Natural killer cell (primary cell): ENCODE measurements at places on chromosomes 1 and 21. TPM values are rescaled to one million over a fixed set of nuclear protein-coding genes. Genes with fewer than 3 reads are reported as not detected.

DNA sequence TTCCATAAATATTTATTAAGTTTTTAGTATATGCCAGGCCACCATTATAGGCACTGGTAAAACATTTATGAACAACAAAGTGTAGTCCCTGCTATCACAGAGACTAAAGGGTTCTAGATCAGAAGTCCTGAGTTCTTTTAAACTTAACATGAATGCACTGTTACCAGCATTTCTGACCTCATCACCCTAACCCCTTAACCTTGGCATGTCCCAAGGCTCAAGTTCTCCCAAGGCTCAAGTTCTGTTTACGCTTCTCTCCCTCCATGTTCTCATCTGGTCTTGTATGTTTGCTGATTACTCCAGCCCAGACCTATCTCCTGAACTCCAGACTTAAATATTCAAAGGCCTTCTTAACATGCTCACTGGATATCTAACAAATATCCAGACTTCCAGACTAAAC lies 54.5 kb downstream of the UBE2T start:
- DNase-seq: no peak

- DNase-seq: no peak
Observed at GRCh38 chr1:165637427-165637826, 6.4 kb downstream of the MGST3 start.

YBEY gene
- total RNA-seq: 10.8 TPM

DNA sequence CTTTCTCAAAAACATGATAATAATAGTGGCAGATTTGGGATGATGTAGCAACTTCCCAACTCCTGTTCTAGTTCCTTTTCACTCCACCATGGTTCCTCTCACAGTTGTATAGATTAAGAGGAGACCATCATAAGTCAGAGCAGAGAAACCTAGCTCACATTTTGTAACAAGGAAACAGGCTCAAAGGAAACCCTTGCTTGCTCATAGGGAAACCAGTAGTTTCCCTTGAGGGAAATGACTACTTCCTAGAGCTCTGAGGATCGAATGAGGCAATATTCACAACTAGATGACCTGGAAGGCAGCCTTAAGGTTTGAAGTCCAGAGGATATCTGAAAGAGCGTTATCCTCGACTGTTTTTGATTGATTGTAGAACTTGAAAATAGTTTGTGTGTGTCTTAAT lies 76.1 kb upstream of the C8B start:
- DNase-seq: no peak

HSPB7 gene
- total RNA-seq: not detected

MYOC gene
- total RNA-seq: not detected

DNA sequence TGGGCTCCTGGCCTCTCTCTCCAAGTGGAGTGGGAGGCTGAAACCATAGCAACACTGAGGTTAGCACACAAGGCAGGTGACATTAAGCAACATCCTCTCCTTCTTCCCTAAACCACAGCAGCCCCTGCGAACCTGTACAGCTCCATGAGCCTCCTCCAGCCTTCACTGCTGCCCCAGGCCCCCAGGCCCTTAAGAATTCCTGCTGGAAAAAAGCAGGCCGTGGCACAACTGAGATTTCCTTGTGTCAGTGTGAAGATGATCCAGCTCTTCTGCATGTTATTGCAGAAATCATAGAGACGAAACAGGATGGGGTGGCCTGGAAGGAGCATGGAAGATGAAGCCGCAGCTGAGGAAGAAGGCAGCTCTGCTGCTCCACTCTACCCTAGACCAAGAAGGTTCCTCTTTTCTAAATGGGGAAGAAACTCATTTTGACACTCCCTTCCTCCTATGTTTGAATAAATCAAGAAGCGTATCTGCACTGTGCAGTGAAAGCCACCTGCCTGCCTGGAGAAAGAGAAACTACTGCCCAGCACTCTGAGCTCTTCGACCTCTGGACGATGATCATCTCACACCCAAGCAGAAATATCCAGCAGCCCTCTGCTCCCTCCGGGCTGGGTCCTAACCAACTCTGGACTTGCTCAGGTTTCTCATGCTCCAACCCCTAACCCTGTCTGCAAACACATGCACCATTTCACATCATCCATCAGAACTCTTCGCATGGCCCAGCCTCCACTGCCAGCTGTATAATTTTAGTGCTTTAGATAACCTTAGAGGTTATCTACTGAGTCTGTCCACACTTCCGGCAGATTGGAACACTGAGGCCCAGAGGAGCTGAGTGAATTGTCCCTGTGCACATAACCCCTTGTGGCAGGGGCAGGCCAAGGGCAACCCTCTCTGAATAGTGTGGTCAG lies 20.7 kb downstream of the SH3BP5L start:
- no peak for DNase-seq
